ENCODE measurements at places on chromosomes 1 and 21. TPM values are rescaled to one million over a fixed set of nuclear protein-coding genes. Genes with fewer than 3 reads are reported as not detected.
A peak's percentile ranks its signal among the peaks of the same experiment; 100 is the strongest.

Gene RAB3GAP2
- polyA plus RNA-seq = 13.9 TPM

DNA sequence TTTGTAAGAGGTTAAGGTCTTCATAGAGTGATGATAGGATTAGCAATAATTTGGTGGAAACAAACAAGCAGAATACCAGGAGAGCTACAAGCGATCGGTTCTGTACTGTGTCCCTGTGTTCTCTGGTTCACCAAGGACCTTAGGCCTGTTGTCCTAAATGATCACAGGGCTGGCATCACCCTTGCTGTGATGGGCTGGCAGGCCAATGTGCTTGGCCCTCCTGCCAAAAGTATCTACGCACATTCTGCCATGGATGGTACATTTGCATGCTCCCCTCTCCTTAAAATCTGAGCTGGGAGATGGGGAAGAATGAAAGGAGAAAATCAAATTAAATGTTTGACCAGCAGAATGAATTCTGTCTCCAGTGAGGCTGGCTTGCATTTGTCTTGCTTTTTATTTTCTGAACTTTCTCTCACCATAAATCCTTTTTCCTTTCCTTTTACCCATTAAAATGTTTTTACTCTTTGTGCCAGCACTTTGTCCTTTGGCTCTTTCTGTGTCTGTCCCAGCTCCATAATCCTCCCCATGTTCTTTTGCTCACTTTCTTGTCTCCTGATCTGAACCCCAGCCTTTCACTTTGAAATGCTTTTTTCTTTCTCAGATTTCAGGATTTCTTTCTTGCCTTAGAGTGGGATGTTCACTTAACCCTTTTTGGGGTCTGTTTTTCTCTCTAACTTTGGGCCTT is 51.7 kb downstream of the PBX1 start:
- no peak for DNase-seq

- DNase-seq = no peak
Observed at GRCh38 chr1:30449428-30450147, 273.8 kb downstream of the MATN1 start.

DNA sequence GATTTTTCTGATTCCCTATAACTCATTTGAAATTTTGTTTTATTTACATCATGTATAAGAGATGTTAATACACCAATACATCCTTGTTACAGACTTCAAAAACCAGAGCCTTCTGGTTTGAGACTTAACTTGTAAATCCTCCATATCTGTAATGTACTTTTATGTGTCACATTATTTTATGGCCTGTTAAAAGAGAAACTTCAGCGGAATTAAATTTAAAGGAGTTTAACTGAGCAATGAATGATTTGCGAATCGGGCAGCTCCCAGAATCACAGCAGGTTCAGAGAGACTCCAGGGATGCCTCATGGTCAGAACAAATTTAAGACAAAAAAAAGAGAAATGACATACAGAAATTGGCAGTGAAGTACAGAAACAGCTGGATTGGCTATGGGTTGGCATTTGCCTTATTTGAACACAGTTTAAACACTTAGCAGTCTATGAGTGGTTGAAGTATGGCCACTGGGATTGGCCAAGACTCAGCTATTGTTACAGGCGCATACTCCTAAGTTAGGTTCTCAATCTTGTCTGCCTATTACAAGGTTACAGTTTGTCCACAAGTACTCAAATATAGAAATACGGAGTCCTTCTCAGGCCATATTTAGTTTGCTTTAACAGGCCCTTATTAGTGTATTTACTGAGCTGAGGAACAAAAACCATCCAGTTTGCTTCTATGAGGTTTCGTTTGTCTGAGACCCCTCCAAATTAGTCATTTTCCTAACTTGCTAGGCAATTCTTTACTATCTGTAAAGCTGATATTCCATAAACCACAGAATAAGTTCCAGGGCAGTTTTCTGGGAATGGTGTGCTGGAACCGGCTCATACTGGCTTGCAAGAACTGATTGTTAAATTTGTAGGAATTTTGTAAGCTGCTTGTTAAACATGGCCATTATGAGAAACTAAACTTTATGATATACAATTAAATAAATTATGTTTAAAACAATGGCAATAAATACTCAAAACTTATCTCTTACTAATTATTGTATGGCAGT is 56.2 kb upstream of the WDR26 start:
- no peak for DNase-seq

- no peak for DNase-seq
Observed at GRCh38 chr21:18023157-18023556, 204.0 kb upstream of the C21orf91 start.

- peak; percentile 81 for DNase-seq
Observed at GRCh38 chr1:39491146-39491921, at the start of gene BMP8A. Gene BMP8A, plus strand, starts transcription at chr1:39491636. Its CDS starts 356 bp downstream, at chr1:39491992.

DNA sequence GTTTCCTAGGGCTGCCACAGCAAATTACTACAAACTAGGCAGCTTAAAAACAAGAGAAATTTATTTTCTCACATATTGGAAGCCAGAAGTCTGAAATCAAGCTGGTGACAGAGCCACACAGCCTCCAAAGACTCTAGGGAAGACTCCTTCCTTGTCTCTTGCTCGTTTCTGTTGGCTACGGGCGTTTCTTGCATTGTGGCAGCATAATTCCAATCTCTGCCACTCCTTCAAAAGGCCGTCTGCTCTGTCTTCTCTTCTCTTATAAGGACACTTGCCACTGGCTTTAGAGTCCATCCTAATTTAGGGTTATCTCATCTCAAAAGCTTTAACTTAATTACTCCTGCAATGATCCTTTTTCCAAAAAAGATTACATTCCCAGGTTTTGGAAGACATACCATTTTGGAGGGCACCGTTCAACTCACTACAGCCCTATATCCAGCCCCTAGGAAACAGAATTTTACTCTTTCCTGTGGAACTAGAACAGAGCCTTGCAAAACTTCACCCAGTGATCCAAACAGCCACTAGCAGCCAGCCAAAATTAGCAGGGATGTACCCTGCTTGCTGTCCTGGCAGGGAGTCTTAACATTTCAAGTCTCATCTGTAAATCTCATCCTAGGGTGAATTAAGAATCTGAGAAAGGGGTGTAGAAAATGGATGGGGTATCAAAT is 9.2 kb downstream of the STYXL2 start:
- DNase-seq = no peak
